ENCODE measurements at places on chromosomes 5 and 9. TPM values are rescaled to one million over a fixed set of nuclear protein-coding genes. Genes with fewer than 3 reads are reported as not detected.

Gene BAAT
- not detected for total RNA-seq

Gene SLC34A1
- not detected for total RNA-seq

Gene TRIP13
- total RNA-seq, result 1.4 TPM

Gene TMEM141
- total RNA-seq, result 71.1 TPM

Gene KCNN2
- 3.2 TPM for total RNA-seq

Gene ACOT12
- not detected for total RNA-seq

Gene RANBP3L
- 1.7 TPM for total RNA-seq

Gene ANKRD34B
- total RNA-seq, result not detected

Gene FAM221B
- total RNA-seq, result not detected

Gene ORM2
- 9.5 TPM for total RNA-seq

Gene PCDH12
- total RNA-seq, result 0.89 TPM

Gene CBY3
- not detected for total RNA-seq

Gene RGS7BP
- total RNA-seq, result 2.2 TPM

Gene SPINK4
- total RNA-seq, result not detected

Gene PCDHB8
- total RNA-seq, result 0.62 TPM

Gene TTC33
- total RNA-seq, result 10.5 TPM

Gene MARCOL
- not detected for total RNA-seq

Gene SV2C
- total RNA-seq, result not detected

Gene EGFLAM
- total RNA-seq, result 1.8 TPM

Gene NXNL2
- 1.7 TPM for total RNA-seq

Gene JMY
- 18.0 TPM for total RNA-seq

Gene FOXD4L6
- total RNA-seq, result not detected

Data from suprapubic skin (tissue), 4 donors.